NCI-H1092 treated with DMSO at 0.1 percent for 48 hours (cell line): ENCODE measurements at places on chromosomes 6 and 20.

DNA sequence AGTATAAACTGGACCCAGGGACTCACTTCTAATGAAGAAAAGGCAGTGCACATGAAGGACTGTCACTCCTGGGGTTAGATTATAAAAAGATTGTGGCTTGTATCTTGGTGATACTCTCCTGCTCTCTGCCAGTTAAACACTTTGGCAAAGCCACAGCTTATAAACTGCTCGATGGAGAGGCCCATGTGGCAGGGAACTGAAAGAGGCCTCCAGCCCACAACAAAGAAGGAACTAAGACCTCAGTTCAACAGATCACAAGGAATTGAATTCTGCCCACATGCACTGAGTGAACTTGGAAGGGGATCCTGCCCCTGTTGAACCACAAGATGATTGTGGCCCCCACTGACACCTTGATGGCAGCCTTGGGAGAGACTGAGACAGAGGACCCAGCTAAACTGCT is 363.8 kb downstream of the CBLN4 start:
- DNase-seq: no peak

DNA sequence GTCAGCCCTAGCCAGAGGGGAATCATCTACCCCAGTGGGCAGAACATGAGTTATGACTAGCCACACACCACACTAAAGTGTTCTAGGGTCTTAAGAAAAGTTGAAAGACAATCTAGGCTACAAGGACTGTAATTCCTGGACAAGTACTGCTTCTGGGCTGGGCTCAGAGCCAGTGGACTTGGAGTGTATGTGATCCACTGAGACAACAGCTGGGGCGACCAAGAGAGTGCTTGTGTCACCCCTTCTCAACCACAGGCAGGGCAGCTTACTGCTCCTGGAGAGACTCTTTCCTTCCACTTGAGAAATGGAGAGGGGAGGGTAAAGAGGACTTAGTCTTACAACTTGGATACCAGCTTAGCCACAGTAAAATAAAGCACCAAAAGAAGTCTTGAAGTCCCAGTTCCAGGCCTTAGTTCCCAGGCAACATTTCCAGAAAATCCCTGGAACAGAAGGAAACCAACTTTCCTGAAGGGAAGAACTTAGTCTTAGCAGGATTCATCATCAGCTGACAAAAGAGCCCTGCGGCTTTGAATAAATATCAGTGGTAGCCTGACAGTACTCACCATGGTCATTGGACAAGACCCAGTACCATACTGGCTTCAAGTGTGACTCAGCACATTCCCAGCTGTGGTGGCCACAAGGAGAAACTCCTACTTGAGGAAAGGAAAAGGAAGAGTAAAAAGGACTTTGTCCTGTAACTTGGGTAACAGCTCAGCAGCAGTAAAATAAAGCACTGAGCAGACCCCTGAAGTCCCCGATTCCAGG is 355.1 kb upstream of the ADGRB3 start:
- no peak for DNase-seq

DNA sequence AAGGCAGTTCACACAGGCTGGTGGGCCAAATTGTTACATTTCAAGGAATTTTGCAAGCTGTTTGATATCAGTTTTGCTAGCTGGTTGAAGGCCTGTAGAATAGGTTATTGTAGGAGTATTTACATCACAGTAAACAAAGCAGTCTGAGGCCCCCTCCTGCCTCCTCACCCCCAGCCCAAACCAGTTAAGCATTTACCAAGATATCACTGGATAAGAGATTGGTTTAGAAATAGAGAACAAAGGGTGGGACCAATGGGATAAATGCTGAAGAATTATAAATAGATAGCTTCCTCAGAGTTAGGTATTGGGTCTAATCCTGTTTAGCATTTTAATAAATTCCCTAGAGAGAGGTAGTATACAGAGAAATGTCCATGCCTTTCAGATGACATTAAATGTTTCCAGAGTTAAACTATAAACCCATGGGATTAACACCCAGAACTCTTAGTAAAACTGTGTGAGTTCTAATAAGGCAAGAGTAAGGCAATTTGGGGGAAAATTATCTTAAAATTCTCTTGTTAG is 2.3 kb upstream of the PHACTR2 start:
- DNase-seq: no peak

DNA sequence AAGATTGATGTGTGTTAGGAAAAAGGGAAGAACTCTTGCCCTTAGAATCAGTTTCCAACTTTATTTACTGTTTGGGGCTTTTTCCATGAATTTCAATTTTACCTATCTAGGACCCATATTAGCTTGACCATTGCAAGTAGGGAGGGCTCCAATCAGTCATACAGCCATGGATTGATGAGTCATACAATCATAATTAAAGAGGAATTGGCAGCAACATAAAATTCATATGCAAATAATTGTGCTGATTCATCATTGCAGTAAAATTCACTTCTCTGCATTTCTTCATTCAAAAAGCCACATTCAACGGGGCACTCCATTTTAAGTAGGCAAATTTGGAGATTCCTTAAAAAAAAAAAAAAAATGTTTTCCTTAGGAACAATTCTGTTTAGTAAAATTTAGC is 1016.4 kb downstream of the KIF16B start:
- DNase-seq: no peak

GRCh38 chr6:52635049-52635577 is 35.8 kb upstream of the TMEM14A start:
- no peak for DNase-seq

GRCh38 chr20:51749674-51750036 is 18.5 kb downstream of the ATP9A start:
- no peak for DNase-seq

- DNase-seq: no peak
Observed at GRCh38 chr6:108291091-108291490, 3.8 kb upstream of the AFG1L start.

GRCh38 chr6:14517516-14518105 is 400.0 kb downstream of the CD83 start:
- no peak for DNase-seq

GRCh38 chr6:157223021-157223430 is 100.3 kb downstream of the TMEM242 start:
- no peak for DNase-seq

- no peak for DNase-seq
Observed at GRCh38 chr20:63288581-63289251, 4.3 kb upstream of the COL20A1 start.

GRCh38 chr6:156160795-156161165 is 616.4 kb upstream of the ARID1B start:
- no peak for DNase-seq

- DNase-seq: no peak
Observed at GRCh38 chr6:37454420-37455140, 21.6 kb downstream of the CMTR1 start.

GRCh38 chr20:42406826-42407225 is 782.9 kb downstream of the PTPRT start:
- DNase-seq: no peak

- no peak for DNase-seq
Observed at GRCh38 chr6:5361396-5361795, 100.1 kb downstream of the FARS2 start.

- DNase-seq: peak; percentile 13
Observed at GRCh38 chr20:44181611-44182010, 5.4 kb downstream of the JPH2 start.

GRCh38 chr6:135403584-135403983 is 94.0 kb downstream of the AHI1 start:
- DNase-seq: no peak

DNA sequence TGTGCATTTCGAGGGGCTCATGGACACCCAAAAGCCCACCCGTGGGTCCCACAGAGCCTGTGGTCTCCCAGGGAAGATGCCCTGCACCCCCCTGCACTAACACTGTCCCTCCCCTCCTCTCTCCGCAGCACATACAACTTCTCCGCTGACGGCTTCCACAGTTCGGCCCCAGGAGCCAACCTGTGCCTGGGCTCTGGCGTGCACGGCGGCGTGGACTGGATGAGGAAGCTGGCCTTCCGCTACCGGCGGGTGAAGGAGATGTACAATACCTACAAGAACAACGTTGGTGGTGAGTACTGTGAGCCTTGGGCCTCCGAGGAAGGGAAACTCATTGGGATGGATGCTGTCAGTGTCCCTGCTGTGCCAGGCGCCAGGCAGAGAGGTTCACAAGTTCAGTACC is 183.9 kb downstream of the ZMYND8 start:
- no peak for DNase-seq

- DNase-seq: no peak
Observed at GRCh38 chr6:12007473-12007872, 4.6 kb upstream of the HIVEP1 start.
